ENCODE measurements at places on chromosomes 3 and 15.

DNA sequence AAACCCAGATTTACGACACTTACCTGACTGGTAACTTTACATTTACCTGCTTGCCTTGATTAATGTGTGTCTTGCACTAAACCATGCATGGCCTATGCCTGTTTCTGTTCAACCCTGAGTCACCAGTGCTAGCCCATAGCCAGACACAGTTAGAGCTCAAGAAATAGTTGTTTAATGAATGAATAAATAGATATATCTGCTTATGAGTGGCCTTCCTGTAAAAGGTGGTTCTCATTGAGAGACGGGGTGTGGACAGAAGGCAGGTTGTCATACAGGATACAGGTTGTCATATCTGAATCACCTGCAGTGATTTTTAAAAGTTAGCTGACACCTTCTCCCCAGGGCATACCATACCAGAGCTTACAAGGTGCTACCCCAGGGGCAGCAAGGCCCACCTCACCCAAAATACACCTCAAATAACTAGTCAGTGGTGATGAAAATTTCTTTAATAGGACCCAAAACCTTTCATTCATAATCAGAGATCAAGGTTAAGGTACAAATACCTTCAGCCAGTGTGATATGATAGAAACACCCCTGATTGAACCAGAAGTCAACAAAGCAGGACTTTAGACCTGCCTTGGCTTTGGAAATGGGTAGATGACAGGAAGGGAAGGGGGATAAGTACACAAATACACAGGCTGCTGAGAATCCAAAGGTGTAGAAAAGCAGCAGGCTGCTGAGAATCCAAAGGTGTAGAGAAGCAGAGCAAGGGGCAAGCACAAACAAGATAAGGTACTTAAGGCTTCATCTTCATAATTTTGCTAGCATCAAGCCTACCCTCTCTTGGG lies 45.4 kb upstream of the TSC22D2 start:
- no peak for DNase-seq

DNA sequence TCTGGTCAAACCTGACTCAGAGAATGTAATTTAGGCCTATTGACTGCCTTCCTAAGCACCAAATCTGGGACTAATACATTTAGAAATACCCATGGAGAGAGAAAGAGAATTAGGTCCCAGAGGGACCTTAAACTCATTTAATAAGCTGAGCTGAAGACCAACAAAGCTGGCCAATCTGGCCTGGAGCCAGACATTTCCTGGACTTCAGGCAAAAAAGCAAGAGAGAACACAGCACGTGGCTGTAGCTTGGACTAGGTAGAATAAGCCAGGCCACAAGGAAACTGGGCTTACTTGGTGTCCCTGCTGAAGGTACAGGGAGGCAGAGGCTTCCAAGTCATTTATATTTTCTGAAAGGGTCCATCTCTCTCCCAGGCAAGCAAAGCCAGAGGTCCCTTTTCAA lies 88.1 kb downstream of the RTP4 start:
- peak; percentile 33 for DNase-seq

DNA sequence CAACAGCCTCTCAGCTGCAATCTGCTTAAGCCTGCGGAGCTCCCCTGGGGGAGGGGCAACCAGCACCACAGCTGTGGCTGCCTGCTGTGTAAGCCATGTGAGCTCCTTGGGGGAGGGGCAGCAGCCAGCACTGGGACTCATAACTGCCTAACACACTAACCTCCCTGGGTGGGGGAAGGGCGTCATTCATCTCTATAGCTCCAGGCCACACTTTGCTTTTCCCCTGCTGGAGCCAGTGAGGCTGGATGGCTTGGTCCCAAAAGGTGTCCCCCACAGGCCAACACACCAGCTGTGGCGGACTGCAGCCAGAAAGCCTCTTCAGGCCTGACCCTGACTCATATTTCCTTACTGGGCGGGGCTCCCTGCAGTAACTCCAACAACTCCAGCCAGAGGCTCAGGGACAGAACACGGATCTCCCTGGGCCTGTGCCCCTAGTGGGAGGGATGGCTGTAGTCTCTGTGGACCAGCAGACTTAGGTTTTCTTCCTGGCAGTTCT lies 129.8 kb downstream of the PPM1L start:
- peak; percentile 4 for DNase-seq

- DNase-seq: no peak
These were observed 120.1 kb upstream of the SMAD3 start for GRCh38 chr15:66945286-66945685.

DNA sequence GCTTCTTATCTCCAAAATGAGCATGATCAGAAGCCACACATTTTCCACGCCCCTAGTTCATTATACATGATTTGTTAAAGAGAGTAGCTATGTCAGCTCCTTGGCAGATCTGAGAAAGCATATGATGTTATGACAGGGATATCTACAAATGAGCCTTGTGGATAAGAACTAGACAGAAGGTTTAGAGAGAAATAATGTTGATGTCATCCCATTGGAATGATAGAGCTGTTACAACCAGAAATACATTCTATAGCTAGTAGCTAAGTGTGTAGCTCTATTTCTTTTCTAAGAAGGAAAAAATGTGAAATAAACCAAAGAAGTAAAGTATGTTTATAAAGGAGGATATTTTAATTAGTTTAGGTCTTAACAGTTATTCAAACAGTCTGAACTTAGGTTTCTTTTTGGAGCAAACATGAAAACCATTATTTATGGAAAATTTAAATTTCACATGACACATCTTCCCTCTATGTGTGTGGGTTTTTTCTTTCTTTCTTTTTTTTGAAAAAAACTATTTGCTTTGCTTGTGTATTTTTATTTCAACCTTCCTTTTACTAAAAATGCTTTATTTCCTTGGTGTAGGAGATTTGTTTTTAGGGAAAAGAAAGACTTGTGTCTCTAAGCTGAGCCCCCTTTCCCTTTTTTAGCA lies 167.7 kb downstream of the GHSR start:
- DNase-seq: peak; percentile 47

DNA sequence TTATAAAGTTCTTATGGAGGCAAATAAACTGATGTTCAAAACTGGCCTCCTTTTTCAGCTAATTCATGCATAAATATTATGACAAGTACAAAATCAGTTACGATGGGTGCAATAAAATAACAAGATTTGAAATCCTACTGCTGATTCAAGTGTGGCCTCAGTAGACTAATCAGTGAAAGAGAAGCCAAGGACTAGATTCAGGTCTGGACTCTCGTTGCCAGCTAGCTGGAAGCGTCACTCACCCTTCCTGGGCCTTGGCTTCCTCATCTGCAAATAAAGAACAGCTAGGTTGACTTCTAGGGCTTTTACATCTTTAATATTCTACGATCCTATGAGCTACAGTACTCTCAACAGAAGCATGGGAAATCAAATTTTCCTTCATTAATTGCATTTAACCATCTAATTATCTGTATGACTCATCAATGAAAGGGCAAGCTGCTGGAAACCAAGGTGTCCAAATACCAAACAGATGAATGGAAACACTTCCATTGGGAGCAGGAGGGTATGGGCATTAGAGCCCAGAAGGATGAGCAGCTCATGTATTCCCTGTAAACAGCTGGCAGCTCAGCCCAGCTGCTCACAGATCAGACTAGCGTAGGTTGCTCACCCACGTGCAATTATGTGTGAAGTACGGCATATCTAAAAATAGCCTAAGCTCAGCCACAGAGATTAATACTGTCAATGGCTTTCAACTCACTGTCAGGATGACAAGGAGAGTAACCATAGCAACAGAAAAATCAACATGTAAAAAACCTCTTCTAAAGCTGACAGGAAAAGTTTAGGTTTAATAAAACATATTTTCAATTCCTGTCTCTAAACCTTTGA lies 294.8 kb downstream of the PLCL2 start:
- DNase-seq: peak; percentile 32

DNA sequence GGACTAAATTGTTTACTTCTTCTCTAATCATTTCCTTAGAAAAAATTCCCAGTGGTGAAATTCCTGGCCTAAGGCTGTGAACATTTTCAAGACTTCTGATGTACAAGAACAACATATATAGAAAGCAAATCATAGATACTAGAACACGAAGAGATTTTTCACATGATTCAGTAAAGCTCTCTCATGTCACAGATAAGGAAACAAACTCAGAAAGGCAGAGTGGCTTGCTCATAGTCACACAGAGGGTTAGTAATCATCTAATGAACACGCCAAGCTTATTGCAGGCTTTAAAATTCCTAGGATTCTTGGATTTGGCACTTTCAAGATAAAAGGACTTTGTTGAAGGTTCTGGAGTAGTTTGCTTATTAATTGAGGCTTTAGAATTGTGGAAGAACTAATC lies 26.2 kb downstream of the CRTAP start:
- DNase-seq: no peak

DNA sequence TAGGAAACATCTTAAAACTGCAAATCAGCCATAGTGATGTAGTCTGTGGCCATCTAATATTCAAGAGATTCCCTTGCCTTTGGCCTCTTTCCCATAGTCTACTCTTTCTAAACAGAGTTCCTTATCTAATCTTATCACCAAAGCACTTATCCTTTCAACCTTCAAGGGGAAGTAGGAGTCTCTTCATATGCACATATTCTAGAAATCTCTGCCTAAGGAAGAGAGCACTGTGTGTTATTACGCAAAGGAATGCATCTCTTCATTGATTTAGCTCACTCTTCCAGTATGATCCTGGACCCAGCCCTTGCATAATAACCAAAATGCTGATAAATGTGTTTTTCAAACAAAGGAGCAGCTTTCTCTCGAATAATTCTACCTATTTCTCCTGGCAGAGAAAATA lies 253.7 kb upstream of the TPRG1 start:
- no peak for DNase-seq

DNA sequence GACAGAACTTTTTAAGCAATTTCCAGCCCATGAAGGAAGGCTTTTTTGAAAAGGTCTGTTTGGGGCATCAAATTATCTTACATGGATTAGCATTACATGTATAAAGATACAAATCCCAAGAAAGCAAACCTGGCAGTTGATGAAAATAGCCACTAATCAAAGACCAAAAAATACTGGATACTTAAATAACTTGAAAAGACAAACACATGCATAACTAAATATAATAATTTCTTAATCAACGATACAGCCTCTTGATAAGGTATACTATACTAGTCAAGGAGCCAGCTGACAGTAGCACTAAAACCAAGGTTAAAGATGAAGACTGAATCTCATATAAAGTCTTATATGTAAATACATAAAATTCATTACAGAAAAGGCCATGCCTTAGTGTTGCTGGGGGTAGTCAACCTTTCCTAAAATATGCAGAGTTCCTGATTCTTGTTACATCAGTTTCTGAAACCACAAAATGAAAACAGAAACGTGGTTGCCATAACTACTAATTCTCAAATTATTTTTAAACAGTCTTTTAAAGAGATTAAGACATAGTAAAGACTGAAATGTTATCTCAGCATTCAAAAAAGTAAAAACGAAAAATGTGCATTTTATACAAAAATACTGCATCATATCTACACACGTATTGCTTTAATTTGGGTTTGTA lies 2.0 kb downstream of the ANKRD28 start:
- peak; percentile 51 for DNase-seq

DNA sequence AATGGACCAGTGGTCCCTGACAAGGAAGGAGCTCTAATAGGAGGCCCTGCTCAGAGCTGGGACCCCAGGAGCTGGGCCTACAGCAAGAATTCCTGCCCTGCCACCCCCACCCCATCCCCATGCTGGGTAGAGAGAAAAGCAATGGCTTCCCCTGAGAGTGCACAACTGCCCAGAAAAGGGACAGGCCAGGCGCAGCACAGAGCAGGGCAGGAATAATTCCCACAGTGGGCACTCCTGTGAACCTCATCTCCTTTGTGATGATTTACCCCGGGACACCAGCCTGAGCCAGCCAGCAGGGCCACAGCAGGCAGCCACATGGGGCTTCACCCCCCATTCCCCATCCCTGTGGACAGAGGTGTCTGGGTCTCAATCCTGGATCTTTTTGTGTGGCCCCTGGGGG lies 104.0 kb upstream of the IQSEC1 start:
- no peak for DNase-seq

DNA sequence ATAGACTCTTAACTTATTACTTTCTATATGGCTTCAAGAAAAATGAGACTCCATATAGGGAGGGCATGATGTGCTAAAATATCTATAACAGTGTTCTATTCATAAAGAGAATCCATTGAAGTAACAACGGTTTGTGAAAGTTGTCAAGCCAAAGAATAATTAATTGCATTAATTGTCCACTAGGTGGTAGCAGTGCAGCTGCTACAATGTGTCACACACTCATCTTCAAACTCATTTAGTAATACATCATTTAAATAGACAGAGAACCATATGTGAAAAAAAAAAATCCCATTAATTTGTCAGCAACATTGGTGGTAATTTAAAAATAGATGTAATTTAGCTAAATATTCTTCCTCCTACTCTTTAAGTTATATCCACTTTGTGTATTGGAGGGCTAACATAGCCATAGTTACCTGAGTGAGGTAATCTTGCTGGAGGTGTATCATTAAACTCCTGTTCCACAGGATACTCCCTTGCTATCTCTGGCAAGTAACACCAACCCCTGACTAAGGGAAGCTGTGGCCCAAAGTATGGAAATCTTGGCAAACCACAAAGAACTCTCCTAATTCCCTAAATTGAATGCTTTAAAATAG lies 3.7 kb upstream of the CPA3 start:
- no peak for DNase-seq

DNA sequence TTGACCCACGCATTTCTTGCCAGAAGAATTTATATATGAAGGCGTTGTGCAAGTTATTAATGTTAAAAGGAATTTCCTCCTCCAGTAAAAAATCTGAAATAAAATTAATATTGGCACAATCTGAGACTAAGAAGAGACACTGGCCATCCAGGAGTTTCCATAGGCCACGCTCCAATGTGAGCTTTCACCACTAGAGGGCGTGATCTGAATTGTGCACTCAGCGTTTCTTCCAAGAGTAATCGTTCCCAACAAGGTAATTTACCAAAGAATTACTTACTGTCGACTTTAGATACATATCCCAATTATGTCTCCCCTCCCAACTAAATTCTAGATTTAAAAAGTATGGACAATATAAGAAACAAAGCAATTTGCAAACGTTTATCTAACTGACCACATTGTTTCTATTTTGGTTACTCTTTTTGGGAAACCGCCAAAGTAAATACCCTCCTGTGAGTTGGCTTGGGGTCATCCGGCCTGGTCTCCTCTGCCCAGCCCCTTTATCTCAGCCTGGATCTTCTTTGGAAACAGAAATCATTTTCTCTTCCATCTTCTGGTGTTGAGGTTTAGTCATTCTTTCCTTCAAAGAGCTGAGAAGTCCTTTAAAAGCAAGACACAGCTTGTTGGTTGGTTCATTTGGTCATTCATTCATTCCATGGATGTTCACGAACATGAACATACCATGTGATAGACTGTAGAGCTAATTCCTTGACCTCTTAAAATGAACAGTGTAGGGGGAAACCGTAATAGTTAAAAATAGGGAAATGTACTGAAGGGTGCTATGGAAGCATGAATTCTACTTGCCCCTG lies 26.2 kb downstream of the POLR2M start:
- no peak for DNase-seq

- DNase-seq: no peak
These were observed 184.8 kb upstream of the CTDSPL start for GRCh38 chr3:37676885-37677284.

DNA sequence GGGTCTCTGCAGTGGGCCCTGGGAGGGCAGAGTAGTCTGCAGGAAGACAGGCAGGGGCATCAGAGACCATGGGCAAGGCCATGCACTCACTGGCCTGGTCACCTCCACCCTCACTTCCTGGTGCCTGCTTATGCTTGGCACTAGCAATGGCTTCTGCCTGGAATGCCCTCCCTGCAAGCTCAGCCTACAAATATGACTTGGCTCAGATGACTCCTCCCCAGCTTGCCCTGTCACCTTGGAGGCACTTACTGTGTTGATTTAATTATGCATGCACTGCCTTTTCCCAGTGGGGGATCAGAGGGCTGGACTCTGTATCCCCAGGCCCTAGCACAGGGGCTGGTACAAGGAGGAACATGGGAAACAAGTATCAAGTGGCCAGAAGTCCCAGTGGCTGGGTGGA lies 7.8 kb downstream of the C3orf18 start:
- no peak for DNase-seq

All from stromal cell of bone marrow (primary cell).